ENCODE measurements at places on chromosomes 13 and 19.

GRCh38 chr13:104757712-104758111 lies 1691.5 kb upstream of the SLC10A2 start:
- no peak for DNase-seq

DNA sequence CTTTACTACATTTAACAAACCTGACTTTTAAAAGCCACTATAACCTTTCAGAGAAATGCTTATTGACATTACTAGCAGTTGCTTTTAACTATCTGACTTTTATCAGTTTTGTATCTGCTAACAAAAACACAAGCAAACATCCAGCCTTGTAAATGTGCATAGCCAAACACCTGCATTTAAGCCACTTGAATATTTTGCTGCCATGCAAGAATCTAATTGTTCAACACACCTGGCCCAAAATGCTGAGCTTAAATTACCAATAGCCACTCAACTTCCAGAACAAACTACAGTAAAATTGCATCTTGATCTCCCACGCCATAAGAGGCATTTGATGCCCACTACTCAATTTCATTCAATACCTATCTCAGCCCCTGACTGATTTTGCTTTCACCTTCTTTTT lies 9.3 kb downstream of the ZIC5 start:
- DNase-seq, result no peak

DNA sequence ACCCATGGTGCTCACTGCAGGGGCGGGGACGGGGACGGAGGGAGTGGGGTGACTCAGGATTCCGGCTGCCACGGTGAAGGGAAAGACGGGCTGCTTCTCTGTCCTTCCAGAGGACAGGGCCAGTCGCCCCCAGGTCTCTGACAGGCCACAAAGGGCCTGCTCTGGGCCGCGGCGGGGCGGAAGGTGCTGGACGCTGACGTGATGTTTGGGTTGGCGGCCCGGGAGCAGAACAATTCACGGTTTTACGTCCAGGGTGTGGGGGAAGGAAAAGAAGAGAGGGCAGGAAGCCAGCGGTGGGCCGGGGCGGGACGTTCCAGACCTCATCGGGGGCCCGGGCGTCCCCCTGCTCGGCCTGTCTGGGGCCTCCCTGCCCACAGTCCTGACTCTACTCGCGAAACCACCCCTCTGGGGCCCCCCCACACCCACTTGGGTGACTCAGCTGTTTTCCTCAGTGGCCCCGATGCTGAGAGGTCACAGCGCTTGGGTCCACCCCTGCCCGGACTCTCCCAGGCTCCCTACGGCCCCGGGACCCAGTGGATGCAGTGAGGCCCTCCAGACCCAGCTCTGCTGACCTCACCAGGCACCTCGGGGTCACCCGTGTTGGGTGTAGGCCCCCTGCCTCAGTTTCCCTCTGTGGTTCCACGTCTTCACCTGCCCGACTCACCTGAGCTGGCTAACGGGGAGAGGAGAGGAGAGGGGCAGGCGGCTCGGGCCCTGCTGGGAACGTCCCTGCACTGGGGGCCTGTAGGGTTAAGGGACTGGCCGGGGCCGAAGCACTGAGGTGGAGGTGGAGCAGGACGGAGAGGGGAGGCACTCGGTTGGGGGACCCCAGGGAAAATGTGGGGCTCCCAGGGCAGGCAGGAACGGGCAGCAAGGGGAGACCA lies 29.2 kb downstream of the PIP5K1C start:
- no peak for DNase-seq

- no peak for DNase-seq
Measured at GRCh38 chr19:18440415-18440877, 2.5 kb upstream of the ISYNA1 start.

GRCh38 chr13:66984241-66984640 lies 245.9 kb downstream of the PCDH9 start:
- no peak for DNase-seq

GRCh38 chr13:67932991-67933390 lies 702.9 kb upstream of the PCDH9 start:
- no peak for DNase-seq

- no peak for DNase-seq
Measured at GRCh38 chr19:35240327-35240726, 8.5 kb upstream of the LSR start.

DNA sequence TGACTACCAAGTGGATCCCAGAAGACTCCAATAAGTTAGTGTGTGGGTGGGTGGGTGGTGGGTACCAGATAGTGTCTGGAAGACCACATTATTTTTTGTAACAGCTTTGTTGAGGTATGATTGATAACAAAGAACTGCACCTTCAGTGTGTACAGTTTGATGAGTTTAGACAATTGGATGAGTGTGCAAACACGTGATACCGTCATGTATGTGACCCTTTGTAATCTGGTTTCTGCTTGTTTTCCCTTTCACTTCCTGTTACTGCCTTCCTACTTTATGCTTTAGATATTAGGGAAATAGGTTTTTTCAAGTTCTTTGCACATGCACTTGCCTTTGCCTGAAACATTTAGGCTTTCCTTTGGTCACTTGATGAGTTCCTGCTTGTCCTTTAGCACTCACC lies 8.5 kb downstream of the RPL21 start:
- no peak for DNase-seq

DNA sequence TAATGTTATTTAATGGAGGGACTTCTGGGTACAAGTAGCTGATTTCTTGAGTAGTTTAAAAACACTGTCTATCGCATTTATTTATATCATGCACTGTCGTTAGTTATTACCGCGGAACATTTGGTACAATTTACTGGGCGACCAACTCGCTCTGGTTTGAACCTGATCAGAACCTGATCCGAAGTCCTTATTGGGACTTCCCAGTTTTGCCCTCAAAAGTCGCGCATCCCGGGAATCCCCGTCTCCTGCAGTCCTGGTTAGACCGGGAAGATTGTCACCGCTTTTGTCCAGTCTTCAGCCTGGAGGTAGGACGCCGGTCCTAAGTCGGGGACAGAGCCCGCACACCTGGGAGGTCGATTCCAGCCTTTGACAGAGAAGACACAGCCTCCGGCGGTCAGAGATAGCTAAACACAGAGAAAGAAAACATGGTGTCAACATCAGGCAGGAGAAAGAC lies 694 bp downstream of the CLN5 start:
- no peak for DNase-seq

- no peak for DNase-seq
Measured at GRCh38 chr13:109595471-109595870, 190.9 kb downstream of the IRS2 start.

DNA sequence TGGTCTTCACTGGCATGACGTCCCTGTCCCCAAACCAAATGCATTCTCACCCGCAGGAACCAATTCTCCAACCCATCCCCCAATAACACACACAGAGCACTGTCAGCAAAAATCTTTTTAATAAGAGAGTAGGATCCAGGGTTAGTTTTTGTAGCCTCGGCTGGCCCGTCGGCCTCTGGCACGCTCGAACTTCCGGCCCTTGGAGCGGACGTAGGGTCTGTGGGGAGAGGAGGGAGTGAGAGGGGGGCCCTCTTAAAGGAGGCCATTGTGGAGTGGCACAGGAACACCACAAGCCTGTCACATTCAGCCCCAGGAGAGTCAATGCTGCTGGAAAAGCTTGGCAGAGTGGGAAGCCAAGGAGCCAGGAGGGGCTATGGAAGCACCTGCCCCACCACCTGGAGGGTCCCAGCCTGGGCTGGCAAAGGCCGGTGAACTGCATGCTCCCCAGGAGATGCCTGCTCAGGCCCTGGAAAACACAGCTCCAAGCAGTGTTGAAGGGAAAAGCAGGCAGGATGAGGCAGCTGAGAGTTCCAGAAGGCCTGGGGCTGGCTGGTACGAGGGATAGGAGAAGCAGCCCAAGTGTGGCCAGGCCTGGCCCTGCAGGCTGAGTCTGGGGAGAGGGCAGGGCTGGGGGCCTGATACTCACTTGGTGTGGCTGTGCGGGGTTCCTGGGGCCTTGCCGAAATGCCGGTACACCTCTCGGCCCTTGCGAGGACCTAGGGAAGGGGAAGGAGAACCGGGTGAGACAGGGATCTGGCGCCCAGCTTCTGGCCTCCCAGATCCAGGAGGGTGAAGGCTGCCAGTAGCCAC lies 560 bp upstream of the FAM83E start:
- no peak for DNase-seq

- DNase-seq, result no peak
Measured at GRCh38 chr13:75129331-75129730, 352.6 kb downstream of the TBC1D4 start.

- DNase-seq, result no peak
Measured at GRCh38 chr19:282501-282900, 8.7 kb downstream of the PLPP2 start.

DNA sequence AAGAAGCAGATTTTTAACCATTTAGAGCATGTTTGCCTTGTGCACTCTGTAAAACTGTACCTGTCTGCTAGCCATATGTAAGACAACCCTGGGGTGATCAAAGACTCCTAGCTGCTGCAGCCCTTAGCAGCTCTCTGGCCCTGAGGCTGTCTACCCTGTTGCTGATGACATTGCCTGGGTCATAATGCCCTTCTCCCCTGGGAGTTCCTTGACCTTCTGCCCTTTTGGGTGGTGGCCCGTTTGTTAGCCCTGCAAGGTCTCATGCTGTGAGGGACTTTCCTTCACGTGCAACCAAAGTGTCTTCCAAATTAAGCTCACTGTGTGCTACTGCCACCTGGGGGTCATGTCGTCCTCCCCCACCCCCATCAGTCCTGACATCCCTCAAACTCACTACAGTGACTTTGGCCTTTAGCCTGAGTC lies 7.4 kb downstream of the GPC6 start:
- DNase-seq, result no peak

DNA sequence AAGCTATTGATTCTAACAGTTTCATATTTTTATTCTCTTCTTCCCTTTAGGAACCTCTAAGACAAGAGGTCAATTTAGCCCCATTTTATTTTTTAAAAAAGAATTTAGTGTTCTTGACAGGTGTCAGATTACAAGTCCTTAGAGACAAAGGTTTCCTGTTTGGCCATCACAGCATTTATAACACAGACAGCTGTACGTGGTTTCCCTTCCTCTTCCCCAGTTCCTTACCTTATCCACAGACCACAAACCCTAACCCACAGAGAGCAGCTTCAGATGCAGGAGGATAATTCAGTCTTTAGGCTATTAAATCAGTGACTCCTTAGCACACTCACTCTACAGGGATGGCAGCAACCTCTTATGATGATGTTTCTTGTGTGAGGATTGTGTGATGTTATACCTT lies 1210.1 kb downstream of the DIAPH3 start:
- peak; percentile 73 for DNase-seq

DNA sequence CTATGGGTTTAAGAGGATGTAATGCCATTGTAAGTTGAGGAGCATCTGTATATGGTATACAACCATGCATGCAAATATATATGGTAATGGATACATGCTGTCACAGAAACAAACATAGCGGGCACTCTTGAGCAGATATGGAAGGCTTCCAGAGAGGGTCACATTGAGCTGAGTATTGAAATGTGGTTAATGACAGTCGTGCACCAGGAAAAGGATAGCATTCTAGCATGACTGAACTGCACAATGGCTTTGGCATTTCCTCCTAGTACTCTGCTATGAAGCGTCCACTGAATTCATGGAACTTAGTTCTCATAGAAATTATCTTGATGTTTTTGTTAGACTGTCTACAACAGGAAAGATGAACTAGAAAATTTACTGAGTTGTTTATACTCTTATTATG lies 25.2 kb downstream of the DGKH start:
- DNase-seq, result no peak

DNA sequence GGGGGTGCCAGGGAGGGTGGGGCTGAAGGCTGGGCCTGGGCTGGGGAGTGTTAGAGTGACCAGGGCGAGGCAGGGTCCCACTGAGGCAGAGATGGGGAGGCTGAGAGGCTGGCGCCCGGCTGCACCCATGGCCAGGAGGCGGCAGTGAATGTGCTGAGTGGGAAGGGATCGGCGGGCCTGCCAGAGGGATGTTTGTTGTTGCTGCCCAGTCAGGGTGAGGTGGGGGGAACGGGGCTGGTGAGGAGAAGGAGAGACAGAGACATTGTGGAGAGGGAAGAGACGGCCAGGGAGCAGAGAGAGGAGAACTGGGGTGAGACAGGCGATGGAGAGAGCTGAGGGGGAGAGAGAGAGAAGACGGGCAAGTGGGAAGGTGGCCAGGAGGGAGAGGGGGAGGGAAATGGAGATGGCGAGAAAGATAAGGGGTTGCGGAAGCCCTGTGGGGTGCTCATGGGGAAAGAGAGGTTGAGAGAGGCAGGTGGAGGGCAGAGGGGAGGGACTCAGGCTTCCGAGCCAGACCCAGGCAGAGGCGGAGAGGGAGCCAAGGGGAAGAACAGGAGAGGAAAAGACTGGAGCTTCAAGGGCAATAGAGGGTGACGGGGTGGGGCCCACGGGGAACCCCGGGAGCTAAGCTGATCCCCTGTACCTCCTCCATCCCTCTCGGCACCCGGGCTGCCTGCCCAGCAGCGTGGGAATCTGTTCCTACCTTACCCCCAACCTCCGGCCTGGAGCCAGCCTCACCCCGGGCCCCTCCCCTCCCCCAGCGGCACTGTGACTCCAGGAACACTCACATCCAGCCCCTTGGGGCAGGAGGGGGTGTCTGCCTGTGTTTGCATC lies 690 bp upstream of the B3GNT8 start:
- DNase-seq, result no peak

DNA sequence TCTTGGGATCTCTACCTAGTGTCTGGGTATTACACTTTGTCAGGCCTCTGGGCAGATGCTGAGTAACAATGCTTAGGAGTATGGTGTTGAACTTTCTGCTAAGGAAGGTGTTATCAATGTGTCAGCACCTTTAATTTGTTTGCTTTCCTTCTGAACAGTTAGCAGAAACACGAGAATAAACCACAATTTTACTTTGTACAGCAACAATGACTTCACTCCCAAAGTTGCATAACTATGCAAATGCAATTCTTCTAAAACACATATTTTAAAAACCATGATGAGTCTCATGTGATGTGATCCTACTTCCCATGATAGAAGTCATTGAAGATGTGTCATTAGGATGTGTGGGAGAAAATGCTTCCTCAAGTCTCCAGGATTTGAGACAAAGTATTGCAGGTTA lies 155.0 kb downstream of the POSTN start:
- DNase-seq, result no peak

- no peak for DNase-seq
Measured at GRCh38 chr19:15399635-15400034, 19.2 kb downstream of the AKAP8L start.

- no peak for DNase-seq
Measured at GRCh38 chr13:45178349-45179162, 22.3 kb downstream of the KCTD4 start.

DNA sequence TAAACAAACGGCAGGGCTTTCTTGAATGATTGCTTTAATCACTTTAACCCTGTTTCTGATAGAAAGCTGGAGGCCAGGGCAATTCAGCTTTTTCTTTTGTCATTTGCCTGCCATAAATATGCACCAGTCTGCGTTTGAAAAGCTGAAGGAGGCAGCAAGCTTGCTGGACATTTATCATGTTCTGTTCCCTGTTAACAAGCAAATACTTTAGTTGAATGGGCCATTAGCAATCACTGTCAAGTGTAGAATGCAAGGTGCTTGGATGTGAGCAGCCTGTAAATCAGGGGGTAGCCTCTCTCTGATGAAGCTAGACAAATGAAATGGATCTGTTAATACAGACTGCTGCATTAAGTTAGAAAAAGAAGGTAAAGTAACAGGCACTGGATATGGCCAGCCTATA lies 7.6 kb downstream of the EFNB2 start:
- no peak for DNase-seq
